ENCODE measurements at places on chromosomes 16 and 17.

- DNase-seq: no peak
Observed at GRCh38 chr17:55433629-55434422, 12.2 kb upstream of the MMD start.

DNA sequence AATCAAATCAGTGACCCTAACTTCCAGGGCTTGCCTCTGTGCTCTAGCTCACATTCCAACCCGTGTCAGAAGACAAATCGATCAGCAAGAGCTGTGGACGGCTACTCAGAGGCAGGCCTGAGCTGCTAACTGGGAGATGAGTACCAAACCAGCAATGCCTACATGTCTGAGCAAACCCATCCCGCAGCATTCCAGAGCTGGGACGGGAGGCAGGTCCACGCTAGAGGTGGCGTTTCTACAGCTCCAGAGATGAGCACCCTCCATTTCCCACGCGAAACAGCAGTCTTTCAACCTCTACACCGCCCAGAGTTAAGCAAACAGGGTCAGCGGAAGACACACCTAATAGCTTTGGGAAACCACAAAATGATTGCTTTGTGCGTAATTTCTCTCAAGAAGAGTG is 6.5 kb downstream of the NXN start:
- no peak for DNase-seq

DNA sequence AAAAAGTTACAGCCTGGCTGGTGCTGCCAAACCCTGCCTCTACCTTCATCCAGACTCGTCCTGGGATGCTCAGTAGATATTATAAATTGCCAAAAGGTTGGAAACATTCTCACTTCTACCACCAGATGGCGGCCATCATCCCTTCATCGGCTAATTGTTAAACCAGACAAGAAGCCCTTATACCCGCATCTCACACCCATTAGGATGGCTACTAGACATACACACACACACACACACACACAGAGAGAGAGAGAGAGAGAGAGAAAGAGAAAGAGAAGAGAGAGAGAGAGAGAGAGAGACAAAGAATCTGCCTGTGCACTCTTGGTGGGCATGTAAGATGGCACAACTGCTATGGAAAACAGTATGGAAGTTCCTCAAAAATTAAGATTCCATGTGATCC is 15.0 kb upstream of the SCIMP start:
- DNase-seq: peak; percentile 83

DNA sequence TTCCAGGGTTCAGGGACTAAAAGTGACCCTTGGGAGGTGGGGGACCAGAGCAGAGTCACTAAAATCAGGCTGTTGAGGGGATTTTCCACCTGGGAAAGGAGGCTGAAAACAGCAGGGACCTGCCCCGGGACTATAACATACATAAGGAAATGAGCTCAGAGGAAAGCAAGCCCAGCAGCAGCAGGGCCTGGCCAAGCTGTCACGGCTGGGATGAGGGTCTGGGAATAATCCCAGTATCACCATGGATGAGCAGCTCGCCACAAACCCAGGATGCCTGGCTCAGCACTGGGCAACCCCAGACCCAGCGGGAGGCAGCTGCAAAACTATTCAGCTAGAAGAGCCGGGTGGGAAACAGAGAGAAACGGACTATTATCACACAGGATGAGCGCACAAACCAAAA is 72.4 kb downstream of the RPH3AL start:
- DNase-seq: no peak

DNA sequence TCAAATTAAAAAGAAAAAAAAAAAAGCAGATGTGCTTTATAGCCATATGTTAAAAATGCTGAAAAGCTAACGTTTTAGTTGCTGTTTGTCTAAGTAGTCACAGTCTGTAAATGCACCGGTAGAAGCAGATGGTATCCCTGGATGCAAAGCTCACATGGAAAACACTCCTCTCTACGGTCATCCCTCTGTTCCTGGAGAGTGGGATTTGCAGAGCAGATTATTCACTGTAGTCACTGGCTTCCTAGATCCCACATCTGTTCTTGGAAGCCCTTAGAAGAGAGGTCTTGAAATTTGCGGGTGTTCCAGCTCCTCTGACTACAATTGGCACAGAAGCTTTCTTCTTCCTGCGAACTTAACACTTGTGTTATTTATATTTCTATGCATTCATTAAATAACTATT is 186.6 kb downstream of the PMP22 start:
- DNase-seq: no peak

GRCh38 chr16:77213542-77214106 is 14.4 kb downstream of the SYCE1L start:
- no peak for DNase-seq

- no peak for DNase-seq
Observed at GRCh38 chr17:79803421-79803996, 6.6 kb upstream of the CBX8 start.

DNA sequence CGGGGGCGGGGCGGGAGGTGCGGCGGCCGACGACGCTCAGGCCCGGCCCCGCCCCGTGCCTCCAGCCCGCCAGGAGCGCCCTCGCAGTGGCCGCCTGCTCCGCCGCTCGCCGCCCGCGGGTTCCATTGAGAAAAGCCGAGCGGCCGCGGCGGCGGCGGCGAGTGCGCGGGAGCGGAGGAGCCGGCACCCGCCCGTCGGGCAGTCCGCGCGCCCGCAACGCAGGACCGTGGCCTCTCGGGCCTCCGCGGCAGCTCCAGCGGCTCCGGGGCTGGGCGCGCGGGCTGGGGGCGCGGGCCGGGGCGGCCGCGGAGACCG is at the start of gene ZFPM1:
ZFPM1 (plus strand) TSS at position 64 of the 315 bp plus-strand sequence. CDS start 359 bp downstream, outside the sequence.
- no peak for DNase-seq

DNA sequence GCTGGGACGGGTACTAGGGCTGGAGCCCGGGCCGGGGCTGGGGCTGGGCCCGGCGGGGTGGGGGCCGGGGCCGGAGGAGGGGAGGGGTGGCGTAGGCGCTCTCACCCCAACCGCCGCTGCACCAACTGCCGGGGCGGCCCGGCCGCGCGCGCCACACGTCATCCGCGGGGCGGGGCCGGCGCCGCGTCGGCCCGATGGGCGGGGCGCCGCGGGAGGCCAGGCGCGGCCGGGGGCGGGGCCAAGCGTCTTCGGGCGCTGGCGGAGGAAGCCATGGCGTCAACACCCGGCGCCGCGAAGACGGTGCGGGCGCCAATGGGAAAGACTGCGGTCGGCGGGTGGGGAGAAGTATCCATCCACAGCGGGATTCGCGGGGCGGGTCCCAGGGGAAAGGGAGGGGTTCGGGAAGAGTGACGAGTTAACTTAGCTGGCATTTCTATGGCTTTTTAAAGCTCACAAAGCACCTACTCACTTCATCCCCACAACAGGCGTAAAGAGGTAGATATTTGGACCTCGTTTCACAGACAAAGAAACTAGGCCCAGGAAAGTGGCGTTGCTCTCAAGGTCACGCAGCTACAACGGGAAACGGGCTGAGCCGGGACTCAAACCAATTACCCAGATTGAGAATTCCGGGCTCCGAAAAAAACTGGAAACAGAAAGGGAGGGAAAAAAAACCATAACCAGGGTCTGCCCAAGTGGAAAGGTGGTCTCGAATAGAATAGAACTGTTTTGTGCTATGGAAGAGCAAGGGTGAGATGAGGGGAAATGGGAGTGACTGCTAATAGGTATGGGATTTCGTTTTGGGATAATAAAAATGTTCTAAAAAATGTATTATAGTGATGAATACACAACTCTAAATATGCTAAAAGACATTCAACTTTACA is at the start of gene SPAG9:
SPAG9 (minus strand) TSS at position 130 of the 881 bp plus-strand sequence. CDS start 212 bp downstream, outside the sequence.
- peak; percentile 93 for DNase-seq

- DNase-seq: no peak
Observed at GRCh38 chr16:55047903-55048497, 117.3 kb downstream of the IRX5 start.

DNA sequence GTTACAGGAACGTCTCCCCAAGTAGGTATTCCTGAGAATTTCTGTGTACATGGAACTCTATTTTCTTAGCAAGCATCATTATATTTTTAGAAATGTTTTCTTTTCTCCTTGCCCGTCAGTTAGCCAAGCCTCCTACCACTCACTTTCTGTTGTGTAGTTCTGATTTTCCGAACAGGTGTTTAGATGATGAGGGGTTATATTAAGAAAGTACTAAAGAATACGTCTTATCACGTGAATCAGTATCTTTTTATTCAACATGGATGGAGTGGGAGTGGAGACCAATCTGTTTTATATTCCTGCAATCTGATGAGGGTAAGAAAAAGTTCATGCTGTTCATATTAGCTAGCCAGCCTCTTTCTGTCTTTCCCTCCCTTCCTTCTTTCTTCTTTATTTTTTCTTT is 29.4 kb downstream of the MSI2 start:
- DNase-seq: no peak

DNA sequence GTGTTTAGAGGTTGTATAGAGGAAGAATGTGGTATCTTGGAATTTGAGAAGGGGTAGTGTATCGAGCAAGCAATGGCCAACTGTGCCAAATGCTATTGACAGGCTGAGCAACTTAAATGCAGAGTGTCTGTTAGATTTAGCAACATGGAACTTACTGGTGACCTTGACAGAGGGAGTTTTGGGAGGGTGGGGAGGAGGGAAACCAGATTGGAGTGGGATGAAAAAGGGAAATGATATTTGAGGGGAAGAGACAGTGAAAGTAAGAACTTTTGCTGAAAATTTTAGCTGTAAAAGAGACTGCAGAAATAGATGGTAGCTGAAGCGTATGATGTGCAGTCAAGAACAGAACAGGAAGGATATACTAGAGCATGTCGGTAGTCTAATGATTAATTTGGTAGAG is 1.1 kb downstream of the LRRC36 start:
- DNase-seq: no peak

GRCh38 chr17:80594431-80595269 is 50.0 kb downstream of the RPTOR start:
- no peak for DNase-seq

DNA sequence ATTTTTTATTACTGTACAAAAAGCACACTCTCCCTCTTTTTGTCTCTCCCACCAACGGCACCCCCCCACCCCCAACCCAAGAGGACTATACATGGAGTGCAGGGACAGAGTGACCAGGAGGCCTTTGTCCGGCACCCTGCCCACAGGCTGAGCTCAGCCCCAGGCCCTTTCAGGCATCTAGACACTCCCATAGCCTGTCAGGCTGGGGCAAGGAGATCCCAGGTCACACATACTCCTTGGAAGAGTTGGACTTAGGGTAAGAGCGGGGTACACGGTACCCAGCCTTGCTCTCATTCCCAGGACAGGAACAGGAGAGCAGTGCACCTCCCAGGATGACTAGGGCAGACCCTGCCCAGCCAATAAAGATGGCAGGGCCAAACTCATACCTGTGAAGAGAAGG is 2.1 kb downstream of the CLDN7 start:
- no peak for DNase-seq

DNA sequence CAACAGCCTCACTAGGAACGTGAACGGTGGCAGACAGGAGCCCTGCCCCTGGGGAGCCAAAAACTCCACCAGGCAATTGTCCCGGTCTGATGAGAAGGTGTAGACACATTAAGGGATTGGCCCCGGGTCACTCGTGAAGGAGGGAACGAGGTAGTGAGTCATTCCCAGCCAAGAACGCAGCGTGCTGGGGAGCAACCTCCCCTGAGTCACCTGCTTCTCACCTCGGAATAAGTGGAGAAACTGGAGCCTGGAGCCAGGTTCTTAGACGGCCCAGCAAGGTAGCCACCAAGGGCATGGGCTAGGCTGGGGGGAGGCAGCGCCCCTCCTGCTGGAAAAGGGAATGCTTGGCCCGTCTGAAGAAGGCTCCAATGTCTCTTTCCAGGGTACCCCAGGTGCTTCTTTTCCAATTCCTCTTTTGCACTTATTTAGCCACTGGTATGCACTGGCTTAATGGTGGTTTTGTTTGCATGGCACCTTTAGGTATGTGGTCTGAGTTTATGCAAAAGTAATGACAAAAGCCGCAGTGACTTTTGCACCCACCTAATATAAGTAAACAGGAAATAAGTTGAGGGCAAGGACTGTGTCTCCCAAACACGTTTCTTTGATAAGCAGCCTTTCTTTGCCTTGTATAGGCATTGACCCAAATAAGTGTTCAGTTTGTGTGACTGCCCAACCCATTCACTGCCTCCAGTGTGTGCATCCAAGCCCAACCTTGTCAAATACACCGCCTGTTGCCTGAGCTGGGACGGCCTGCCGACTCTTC is 1.8 kb upstream of the HELZ start:
- peak; percentile 61 for DNase-seq
